Fibroblast of villous mesenchyme (primary cell): ENCODE measurements at places on chromosomes 3 and 15.

DNA sequence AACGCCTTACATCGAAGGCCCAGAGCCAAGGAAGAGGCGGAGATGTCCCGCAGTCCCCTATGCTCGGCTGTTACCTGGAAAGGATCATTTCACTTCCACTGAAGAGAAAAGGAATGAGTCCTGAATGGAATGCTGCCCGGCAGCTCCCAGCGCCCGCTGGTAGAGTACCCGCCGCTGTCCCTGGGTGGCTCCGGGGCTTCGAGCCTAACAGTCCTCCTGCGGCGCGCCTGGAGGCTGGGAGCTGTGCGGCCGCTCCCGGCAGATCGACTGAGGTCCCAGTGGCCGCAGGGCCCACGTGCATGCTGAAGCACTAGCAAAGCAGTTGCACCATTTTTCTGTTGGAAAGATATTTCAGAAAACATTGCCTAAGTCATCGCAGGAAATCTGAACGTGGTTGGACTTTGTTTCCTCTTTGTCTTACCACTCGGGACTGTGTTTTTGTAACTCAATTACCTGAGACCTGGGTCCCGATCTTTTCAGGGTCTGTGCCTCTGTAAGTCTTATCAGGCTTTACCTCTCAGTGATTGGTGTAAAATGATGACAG lies 984 bp downstream of the RNU6-1 start:
- DNase-seq: peak; percentile 38

- no peak for DNase-seq
Measured at GRCh38 chr15:57156210-57156884, 220.0 kb upstream of the CGNL1 start.

GRCh38 chr15:54559405-54560069 lies 581.3 kb downstream of the UNC13C start:
- DNase-seq: no peak

GRCh38 chr15:59611276-59612260 lies at the start of gene GCNT3:
TSS of gene GCNT3 (plus strand) at chr15:59611783. CDS start at chr15:59618239, 6,456 bp downstream.
- peak; percentile 41 for DNase-seq

DNA sequence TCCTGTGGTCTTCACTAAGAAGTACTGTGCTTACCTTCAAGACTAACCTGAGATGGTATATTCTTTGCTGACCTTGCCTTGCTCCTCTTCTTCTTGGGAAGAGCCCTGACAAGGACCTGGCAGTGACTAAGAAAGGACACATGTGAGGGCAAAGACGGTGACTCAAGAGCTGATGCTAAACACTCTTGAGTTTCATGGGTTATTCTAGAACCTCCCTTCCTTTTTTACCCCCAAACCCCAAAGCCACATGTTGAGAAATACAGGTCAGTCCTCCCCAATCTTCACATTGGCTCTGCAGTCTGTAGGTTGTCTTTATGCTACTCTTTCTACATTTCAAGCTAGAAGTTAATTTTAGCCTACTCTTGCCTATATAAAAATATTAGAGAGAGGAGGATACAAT lies 200.6 kb downstream of the SEMA6D start:
- no peak for DNase-seq

- DNase-seq: no peak
Measured at GRCh38 chr15:60044636-60045270, 40.6 kb downstream of the FOXB1 start.

GRCh38 chr15:95265419-95265997 lies 1034.1 kb downstream of the MCTP2 start:
- no peak for DNase-seq

DNA sequence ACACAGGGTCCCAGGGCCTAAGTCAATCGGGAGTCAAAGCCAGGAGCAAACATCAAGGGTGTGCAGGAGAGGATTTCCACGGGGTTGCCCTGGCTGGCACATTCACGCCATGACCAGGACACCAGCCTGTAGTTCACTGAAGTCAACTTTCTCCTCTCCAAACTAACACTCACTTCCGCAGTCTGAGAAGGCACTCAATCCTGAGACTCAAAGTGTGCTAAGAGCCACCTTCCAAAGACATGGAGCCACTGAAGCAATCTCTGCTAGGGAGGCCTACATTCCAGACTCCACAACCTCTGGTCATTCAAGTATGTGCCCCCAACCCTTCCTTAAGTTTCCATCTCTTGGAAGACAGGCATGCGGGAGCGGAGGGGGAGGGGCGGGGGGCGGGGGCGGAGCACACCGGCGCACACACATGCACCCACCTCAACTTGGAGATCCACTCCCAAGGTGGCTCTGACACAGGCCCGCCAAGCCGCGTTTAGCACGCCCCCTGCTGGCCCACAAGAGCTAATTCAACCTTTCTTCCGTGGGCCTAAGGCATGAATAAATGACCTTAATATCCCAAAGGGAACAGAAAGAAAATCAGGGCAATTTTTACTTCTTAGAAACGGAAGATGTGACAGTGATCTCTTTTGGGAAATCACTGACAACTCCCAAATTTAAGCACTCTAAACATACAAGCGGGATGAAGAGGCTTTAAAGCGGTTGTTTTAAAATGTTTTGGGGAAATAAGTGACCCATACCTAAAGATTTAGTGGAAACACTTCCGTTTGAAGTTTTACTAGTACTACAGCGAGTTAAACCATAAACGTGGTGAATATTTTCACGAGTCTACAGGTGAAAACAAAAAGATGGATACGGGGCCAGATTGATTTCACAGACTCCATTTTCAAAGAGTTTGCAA lies 162.5 kb upstream of the CHRNA7 start:
- DNase-seq: peak; percentile 28

DNA sequence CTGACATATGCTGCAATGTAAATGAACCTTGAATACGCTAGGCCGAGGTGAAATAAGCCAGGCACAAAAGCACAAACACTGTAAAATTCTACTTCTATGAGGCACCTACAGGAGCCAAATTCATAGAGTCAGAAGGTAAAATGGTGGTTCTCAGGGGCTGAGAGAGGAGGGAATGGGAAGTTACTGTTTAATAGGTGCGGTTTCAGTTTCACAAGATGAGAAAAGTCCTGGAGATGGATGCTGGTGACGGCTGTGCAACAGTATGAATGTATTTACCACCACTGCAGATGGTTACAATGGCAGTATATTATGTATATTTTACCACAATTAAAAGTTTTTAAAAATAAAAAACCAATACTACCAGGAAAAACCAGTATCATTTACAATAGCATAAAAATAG lies 4.0 kb downstream of the TNK2 start:
- no peak for DNase-seq

DNA sequence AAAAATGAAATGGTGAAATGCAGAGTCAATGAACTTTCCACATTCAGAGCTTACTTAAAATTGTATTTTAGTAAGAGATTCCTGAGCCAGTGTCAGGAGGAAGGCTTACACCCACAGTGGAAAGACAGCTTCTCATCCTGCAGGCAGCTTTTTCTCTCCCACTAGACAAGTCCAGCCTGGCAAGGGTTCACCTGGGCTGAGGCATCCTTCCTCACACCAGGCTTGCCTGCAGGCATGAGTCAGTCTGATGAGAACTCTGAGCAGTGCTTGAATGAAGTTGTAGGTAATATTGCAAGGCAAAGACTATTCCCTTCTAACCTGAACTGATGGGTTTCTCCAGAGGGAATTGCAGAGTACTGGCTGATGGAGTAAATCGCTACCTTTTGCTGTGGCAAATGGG lies 3.1 kb downstream of the CCR4 start:
- no peak for DNase-seq
